ENCODE measurements at places on chromosomes 12 and 14. TPM values are rescaled to one million over a fixed set of nuclear protein-coding genes. Genes with fewer than 3 reads are reported as not detected.

DNA sequence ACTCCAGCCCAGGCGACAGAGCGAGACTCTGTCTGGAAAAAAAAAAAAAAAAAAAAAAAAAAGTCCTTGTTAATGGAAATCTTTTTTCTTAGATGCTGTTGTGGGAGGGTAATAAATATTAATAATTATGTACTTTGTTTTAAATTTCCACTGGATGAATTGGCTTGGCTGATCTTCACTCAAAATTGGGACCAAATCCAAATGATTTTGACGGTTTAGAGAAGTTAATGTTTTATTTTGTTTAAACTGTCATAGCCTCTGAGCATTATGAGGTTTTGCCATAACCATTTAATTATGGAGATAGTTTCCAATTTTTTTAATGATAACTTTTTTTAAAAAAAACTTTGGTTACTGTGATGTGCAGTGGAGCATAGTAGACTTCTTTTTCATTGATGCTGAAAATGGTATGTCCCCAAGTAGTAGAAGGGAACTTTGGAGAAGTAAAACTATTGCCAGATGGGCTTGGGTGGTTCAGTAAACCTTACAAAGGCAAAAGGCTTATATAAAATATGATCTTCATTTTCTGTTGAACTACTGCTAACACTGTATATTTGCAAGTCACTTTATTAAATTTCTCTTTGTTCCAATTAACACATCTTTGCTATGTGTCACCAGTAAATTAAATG, 3.9 kb upstream of the PMCH start:
- no peaks in the 10 kb centered on the region for H3K4me1 ChIP-seq
- H3K27ac ChIP-seq, result no peak overlapping the region
- H3K4me3 ChIP-seq, result no peak overlapping the region
- no peaks in the 10 kb centered on the region for H3K27me3 ChIP-seq

- no peak overlapping the region for H3K27ac ChIP-seq
- no peaks in the 10 kb centered on the region for H3K36me3 ChIP-seq
- DNase-seq, result no peak
- no peak overlapping the region for H3K4me3 ChIP-seq
- no peaks in the 10 kb centered on the region for H3K27me3 ChIP-seq
- no peaks in the 10 kb centered on the region for H3K4me1 ChIP-seq
Observed at GRCh38 chr12:29638528-29638927, 141.0 kb upstream of the OVCH1 start.

GRCh38 chr12:19665121-19665900, 226.0 kb downstream of the AEBP2 start:
- H3K27me3 ChIP-seq, result no peaks in the 10 kb centered on the region
- no peak for DNase-seq
- H3K36me3 ChIP-seq, result no peaks in the 10 kb centered on the region
- peak overlapping the region; percentile 16 for H3K27ac ChIP-seq
- H3K4me1 ChIP-seq, result no peaks in the 10 kb centered on the region

DNA sequence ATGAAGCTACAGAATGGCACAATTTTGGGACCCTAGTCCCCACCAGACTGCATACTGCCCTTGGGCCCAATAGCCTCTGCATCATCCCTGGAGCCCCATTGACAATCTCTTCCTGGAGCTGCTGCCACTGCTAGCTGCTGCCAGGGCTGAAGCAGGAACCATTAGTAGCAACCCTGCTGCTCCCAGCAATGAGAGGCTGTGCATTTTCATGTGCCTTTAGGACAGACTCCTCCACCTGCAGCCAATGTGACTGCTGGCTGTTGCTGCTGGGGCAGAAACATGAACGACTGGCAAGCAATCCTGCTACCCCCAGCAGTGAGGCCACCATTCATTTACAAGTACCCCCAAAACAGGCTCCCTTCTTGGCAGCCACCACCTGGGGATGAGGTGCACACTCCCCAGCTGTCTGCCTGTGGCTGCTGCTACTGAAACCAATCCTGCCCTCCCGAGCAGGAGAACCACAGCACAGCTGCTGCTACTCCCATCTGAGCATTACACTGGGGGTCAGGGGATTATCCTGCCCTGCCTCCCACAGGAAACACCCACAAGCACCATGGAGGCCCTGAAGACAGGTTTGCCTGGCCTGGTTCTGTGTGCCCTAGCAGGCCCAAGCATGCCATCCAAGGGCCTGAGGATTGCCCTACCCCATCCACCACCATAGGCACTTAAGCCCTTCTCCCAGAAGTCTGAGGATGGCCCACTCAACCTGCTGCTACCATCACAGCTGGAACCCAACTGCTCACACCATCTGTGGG, 181.0 kb downstream of the MYRFL start:
- H3K4me3 ChIP-seq, result no peak overlapping the region
- no peaks in the 10 kb centered on the region for H3K27me3 ChIP-seq
- peaks cover 4% of the 10 kb centered on the region for H3K4me1 ChIP-seq

DNA sequence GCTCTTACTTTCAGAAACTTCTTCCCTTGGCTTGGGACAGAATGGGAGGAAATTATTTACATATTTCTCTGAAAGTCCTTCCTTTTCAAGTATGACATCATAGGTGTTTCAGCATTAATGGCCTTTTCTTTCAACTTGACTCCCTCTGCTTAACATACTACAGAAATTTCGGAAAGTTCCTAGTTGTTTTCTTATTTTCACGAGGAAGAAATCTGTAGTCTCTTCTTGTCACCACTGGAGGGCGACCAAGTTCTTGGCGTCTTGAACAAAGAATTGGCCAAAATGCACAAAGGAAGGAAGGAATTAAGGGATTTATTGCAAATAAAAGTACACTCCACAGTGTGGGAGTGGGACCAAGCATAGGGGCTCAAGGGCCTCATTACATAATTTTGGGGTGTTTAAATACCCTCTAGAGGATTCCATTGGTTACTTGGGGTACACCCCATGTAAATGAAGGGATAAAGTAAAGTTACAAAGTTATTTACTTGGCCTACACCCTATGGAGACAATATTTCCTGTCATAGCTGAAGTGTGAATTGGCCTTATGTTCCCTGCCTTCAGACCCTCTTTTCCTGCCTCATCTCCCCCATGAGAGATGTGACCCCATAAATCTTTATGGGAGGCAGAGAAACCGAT, 70.4 kb downstream of the RPL10L start:
- H3K4me3 ChIP-seq, result no peak overlapping the region
- H3K27me3 ChIP-seq, result no peaks in the 10 kb centered on the region
- no peak overlapping the region for H3K27ac ChIP-seq
- H3K4me1 ChIP-seq, result no peaks in the 10 kb centered on the region

GRCh38 chr14:68656452-68656851, 136.4 kb downstream of the ZFP36L1 start:
- no peaks in the 10 kb centered on the region for H3K36me3 ChIP-seq
- H3K27ac ChIP-seq, result no peak overlapping the region
- H3K4me1 ChIP-seq, result no peaks in the 10 kb centered on the region
- DNase-seq, result no peak
- H3K4me3 ChIP-seq, result no peak overlapping the region

DNA sequence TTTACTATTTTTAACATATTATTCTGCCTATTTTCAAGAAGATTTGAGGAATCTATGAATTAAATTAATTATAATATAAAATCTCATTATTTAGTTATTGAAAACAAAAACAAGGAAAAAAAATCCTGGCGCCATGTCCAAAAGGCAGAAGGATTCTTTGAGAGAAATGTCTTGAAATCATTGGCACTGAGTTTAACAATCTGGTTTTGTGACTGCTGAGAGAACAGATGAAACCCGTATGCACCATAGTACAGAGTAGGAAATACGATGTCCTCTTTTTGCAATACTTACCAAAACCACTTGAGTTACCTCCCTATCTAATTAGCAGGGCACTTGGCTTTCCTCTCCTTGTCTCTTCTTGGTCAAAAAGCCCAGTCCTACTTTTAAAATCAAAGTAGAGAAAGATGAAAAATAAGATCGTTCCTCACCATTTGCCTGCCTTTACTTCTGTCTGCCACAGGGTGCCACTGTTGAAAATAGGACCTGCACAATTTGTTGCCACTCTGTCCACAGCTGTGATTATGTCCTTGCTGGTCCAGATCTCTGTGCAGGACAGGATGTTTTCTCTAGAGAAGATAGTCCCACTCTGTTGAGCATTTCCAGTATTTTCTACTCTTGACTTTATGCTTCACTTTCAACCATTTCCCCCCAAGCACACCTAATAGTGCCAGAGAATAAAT, 179.7 kb downstream of the PDZRN4 start:
- no peaks in the 10 kb centered on the region for H3K27me3 ChIP-seq
- H3K27ac ChIP-seq, result no peak overlapping the region
- H3K4me3 ChIP-seq, result no peak overlapping the region
- DNase-seq, result no peak
- H3K36me3 ChIP-seq, result no peaks in the 10 kb centered on the region
- peaks cover 2% of the 10 kb centered on the region for H3K4me1 ChIP-seq

- no peaks in the 10 kb centered on the region for H3K27me3 ChIP-seq
- no peak for DNase-seq
- H3K36me3 ChIP-seq, result peaks cover 11% of the 10 kb centered on the region
- no peak overlapping the region for H3K27ac ChIP-seq
- H3K4me1 ChIP-seq, result no peaks in the 10 kb centered on the region
Observed at GRCh38 chr12:2561367-2561766, 233.4 kb upstream of the FKBP4 start.

- H3K4me1 ChIP-seq, result peaks cover 4% of the 10 kb centered on the region
- no peak for DNase-seq
- no peaks in the 10 kb centered on the region for H3K36me3 ChIP-seq
- H3K27me3 ChIP-seq, result no peaks in the 10 kb centered on the region
- no peak overlapping the region for H3K27ac ChIP-seq
- no peak overlapping the region for H3K4me3 ChIP-seq
Observed at GRCh38 chr12:75820071-75820470, 211.5 kb downstream of the PHLDA1 start.

DNA sequence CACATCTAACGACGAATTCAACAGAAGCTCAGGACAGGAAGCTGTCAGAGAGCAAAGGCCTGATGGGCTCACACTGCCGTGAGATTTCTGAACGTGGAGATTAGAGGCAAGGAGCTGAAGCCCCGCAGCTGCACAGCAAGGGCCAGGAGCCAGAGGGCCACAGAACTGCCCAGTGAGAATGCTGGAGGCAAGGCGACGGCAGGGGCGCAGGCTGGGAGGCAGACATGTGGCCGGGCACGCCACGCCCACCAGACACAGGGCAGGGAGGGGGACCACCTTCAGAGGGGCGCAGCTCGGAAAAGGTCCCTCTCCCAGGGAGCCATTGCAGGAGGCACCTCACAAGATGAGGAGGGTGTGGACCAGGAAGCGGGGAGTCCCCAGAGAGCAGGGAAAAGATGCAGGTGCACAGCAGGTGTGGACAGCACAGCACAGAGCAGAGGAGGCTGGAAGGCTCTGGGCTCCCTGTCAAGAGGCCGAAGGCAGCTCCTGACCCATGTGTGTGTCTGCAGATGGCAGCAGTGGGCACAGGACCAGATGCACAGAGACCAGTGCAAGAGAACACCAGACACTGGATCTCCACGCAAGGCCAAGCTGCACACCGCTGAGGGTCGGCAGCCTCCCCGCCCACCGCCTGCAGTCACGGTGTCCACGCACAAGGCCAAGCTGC, 23.0 kb downstream of the BTBD6 start:
- H3K4me3 ChIP-seq, result no peak overlapping the region
- no peaks in the 10 kb centered on the region for H3K36me3 ChIP-seq
- no peaks in the 10 kb centered on the region for H3K4me1 ChIP-seq
- no peak overlapping the region for H3K27ac ChIP-seq
- DNase-seq, result no peak

DNA sequence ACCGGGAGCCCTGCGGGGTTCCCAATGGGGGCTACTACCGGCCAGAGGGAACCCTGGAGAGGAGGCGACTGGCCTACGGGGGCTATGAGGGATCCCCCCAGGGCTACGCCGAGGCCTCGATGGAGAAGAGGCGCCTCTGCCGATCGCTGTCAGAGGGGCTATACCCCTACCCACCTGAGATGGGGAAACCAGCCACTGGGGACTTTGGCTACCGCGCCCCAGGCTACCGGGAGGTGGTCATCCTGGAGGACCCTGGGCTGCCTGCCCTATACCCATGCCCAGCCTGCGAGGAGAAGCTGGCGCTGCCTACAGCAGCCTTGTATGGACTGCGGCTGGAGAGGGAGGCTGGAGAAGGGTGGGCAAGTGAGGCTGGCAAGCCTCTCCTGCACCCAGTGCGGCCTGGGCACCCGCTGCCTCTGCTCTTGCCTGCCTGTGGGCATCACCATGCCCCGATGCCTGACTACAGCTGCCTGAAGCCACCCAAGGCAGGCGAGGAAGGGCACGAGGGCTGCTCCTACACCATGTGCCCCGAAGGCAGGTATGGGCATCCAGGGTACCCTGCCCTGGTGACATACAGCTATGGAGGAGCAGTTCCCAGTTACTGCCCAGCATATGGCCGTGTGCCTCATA, 9.7 kb downstream of the TNS2 start:
- no peak overlapping the region for H3K4me3 ChIP-seq
- H3K27ac ChIP-seq, result no peak overlapping the region
- no peaks in the 10 kb centered on the region for H3K4me1 ChIP-seq
- H3K27me3 ChIP-seq, result no peaks in the 10 kb centered on the region

DNA sequence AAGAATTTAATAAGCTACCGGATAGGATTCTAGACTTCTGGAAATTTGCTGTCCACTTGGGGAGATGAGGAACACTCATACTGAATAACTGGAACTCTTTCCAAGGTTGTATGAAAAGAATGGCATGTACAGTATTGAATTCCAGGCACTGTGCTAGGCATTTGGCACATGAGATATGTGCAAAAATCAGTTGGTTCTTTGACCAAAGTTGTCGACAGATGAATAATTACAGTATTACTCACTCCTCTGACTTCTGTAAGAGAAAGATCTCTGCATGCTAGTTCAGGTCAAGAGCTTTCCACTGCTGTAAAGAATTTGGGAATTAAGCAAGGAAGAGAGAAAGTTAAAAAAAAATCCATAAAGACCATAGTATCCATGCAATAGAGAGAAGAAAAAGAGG, 764.7 kb downstream of the BCL11B start:
- H3K27ac ChIP-seq, result no peak overlapping the region
- no peaks in the 10 kb centered on the region for H3K27me3 ChIP-seq
- H3K4me3 ChIP-seq, result no peak overlapping the region
- DNase-seq, result no peak
- no peaks in the 10 kb centered on the region for H3K36me3 ChIP-seq

DNA sequence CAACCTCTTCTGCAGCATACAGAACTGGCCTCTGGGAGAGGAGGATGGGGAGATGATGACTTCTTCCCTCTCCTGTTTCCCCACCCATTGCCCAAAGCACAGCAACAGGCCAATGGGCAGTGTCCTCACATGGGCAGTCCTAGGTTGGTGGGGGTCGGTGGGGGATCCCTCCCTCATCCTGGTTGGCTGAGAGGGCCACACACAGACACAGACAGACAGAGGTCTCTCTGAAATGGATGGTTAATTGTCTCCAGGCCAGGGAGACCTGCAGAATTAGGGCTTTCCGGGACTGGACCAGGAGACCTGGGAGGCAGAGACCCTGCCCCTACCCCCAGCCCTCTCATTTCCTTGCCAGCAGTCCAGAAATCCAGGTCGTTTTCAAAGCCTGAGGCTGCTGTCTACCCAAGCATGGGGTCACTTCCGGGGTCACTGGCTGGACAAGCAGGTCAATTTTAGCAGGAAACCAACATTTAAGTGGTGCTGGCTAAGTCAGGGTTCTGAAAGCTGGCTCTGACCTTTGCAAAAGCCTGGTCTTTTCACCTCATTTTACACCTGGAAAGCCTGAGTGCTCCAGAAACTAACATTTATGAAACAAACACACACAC, 48.6 kb upstream of the TBX3 start:
- H3K4me1 ChIP-seq, result no peaks in the 10 kb centered on the region
- DNase-seq, result no peak
- no peak overlapping the region for H3K4me3 ChIP-seq
- no peak overlapping the region for H3K27ac ChIP-seq

Gene PPM1A
- 42.2 TPM for polyA plus RNA-seq

Gene PELI2
- polyA plus RNA-seq, result 9.5 TPM

Gene CD4
- 2.1 TPM for polyA plus RNA-seq

Gene KCNA5
- 2.4 TPM for polyA plus RNA-seq

Data from aorta (tissue), 5 donors.